ENCODE measurements at places on chromosomes 3 and 15.

DNA sequence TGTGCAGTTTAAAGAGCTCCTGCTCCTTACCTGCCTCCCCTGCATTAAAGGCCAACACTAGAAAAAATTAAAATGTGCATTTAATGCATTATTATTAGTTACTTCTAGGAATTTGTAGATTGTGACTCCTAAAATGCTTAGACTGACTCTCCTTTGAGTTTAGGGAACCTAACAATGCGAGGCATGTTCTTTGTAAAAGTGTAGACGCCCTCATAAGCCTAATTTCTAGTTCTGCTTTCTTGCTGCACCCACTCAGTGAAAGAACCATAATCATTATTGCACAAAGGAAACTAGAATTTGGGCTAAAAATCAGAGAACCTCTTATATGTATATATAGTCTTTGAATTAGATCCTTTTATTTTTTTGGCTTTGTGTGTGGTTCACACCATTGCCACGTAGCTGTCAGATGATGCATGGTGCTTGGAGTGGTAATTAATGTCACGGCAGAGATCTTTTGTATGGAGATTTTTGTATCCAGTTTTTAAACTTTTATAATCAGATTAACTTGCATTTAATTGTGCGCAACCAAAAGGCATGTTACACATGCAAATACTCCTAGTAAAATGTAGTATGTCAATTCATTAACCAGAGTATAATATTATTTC is 710 bp downstream of the ABHD10 start:
- no peak for DNase-seq

DNA sequence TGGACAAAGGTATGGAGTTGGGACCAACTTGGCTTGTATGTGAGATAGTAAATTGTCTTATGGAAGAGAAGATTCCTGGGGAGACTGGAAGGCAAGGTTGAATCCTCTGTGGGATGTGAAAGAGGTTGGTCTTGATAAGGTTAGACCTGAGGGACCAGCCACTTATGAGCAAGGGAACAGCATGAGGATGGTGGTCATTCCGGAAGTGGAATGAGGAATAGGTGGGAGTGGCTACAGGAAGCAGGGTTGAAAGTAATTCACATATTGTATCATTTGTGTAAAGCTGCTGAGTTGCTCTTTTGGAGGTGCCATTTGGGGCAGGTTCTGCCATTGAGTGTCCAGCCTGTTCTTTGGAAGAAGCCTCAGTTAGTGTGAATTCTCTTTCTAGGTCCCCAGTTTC is 13.2 kb downstream of the USP13 start:
- no peak for DNase-seq

- no peak for DNase-seq
These were observed 39.8 kb downstream of the PXYLP1 start for GRCh38 chr3:141271279-141272030.

GRCh38 chr3:59555593-59556315 is 505.9 kb upstream of the CFAP20DC start:
- no peak for DNase-seq

DNA sequence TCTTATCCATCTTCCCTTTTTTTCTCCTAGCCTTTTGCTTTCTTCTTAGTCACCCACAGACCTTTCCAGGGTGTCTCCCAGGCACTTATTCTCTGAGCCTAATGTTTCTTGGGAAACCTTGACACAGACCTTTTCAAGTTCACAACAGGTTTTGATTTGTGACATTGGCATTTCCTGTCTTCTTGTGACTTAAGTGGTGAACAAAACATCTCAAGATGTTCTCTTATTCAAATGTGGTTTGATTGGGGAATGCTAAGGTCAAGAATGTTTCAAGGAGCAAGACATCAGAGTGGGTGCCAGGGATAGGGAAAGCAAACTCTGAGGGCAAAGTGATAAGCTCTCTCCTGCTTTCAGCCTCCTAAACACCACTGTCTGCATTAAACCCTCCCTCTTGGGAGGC is 68.2 kb upstream of the GSK3B start:
- no peak for DNase-seq

- no peak for DNase-seq
These were observed 65.0 kb upstream of the SLC6A1 start for GRCh38 chr3:10927551-10927950.

DNA sequence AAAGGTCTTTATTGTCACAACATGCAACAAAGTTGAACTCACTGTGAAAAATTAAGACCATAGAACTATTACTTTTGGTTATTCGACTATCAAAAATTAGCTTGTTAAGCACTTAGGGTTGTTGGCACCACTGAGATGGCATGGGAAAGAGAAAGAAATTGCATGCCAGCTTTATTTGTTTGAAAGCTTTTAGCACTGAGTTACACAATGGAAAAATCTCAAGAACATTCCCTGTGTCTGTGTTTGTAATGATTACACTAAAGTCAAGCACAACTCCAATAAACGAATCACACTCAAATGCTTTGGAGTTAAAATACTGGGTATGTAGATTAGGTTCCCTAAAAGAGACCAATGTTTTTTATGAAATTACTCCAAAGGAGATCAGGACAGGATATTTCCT is 158.6 kb upstream of the COL8A1 start:
- no peak for DNase-seq

- no peak for DNase-seq
These were observed at the start of gene EPB42 for GRCh38 chr15:43220991-43221403. EPB42 (minus strand) TSS chr15:43221018; CDS start chr15:43220825, 193 bp downstream.

DNA sequence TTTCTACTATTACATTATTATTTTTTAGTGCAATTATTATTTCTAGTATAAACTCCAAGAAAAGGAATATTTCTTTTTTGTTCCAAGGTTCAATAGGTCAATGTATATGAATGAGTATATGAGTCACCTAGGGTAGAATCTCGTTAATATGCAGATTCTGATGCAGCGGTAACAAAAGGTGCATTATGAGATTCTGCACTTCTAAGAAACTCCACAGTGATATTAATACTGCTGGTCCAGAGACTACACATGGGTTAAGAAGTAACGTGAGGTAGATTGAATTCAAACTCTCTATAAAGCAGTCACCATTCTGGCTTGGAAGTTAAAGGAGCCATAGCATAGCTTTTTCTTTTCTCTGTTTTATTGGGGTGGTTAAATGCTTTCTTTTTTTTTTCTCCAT is 596.2 kb upstream of the TBL1XR1 start:
- DNase-seq: no peak

GRCh38 chr3:38640661-38641452 is 8.6 kb downstream of the SCN5A start:
- no peak for DNase-seq

GRCh38 chr3:152455989-152456388 is 187.3 kb downstream of the MBNL1 start:
- DNase-seq: no peak

- no peak for DNase-seq
These were observed 10.3 kb downstream of the ISL2 start for GRCh38 chr15:76346669-76347481.

GRCh38 chr3:195394700-195395099 is 48.1 kb downstream of the ACAP2 start:
- DNase-seq: no peak

DNA sequence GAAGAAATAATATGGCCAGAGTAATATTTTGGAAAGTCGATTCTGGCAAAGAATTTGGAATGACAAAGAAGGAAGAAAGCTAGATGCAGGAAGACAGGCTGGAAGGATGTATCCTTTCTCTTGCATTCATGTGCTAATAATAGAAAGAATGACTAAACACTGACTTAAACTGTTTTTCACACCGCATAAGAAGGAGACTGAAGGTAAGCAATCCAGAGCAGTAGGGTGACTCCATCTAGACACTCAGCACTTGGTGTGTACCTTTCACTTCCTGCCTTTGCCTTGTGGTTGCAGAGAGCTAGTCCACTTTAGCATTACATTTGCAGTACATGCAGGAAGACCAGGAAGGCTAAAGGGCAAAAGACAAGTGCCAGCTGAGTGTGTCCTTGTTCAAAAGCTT is 234.6 kb downstream of the RBMS3 start:
- no peak for DNase-seq

- DNase-seq: no peak
These were observed 30.6 kb upstream of the GATA2 start for GRCh38 chr3:128523591-128523990.

- DNase-seq: no peak
These were observed 9.2 kb upstream of the PAQR5 start for GRCh38 chr15:69289342-69290146.

GRCh38 chr15:42035435-42035761 is 14.6 kb upstream of the PLA2G4E start:
- DNase-seq: no peak

Measured in activated CD4-positive, alpha-beta T cell treated with anti-CD3 and anti-CD28 coated beads, Interleukin-2, amount 50 U/mL, for 4 hours (primary cell).